ENCODE measurements at places on chromosomes 16 and 17.

GRCh38 chr16:26491101-26491670 lies 575.5 kb upstream of the C16orf82 start:
- no peak for DNase-seq

DNA sequence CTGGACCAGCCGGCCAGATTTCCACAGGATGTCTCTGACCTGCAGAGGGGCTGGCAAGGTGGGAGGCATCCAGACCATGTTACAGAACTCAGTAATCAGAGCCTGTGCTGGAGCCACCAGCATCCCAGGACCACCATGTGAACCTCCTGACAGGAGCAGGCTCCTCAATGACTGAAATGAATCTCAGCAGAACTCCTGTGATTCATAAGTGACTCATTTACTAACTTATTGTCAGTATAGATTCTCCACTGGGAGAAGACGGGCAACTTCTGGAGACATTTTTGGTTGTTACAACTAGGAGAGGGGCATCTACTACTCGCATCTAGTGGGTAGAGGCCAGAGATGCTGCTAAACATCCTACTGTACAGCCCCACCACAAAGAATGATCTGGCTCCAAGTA lies 3.1 kb upstream of the WWOX start:
- no peak for DNase-seq

GRCh38 chr17:29190039-29190438 lies 9.8 kb upstream of the MYO18A start:
- DNase-seq = no peak

GRCh38 chr17:50220811-50221210 lies 19.4 kb upstream of the COL1A1 start:
- no peak for DNase-seq

GRCh38 chr16:7217797-7218196 lies 114.8 kb upstream of the RBFOX1 start:
- no peak for DNase-seq

DNA sequence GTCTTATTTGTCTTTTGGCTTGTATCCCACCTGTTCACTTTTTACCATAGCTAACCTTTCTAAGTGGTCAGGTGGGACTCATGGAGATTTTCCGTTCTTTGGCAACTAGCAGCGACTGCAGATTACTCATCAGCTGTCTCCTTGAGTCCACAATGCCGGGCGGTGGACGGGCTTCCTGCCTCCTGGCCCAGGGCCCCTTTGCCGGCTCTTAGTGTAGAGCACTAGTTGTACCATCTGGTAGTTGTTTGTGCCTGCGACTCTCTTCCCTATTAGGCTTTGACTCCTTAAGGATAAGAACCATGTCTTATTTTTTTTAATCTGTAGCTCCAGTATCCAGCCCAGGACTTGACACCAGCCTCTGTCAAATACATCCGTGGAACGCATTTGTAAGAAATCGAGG lies 399.9 kb downstream of the WWOX start:
- no peak for DNase-seq

DNA sequence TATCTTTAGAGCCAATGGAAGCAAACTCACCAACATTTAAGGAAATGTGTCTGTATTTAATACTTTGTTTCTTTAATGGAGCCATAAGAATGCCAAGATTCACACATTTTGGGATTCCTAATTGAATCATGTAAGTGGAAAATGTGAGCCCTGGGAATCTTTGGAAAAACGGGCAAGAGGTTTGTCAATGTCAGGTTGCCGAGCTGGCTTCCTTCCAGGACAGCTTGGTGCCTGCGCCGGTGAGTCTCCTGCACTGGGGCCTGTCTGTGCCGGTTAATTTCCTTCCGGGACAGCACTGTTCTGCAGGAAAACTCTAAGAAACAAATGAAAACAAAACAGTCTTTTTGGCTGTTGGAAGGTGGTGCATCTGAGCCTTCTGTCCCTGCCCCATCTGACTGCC lies 210.6 kb downstream of the HAPSTR1 start:
- no peak for DNase-seq

DNA sequence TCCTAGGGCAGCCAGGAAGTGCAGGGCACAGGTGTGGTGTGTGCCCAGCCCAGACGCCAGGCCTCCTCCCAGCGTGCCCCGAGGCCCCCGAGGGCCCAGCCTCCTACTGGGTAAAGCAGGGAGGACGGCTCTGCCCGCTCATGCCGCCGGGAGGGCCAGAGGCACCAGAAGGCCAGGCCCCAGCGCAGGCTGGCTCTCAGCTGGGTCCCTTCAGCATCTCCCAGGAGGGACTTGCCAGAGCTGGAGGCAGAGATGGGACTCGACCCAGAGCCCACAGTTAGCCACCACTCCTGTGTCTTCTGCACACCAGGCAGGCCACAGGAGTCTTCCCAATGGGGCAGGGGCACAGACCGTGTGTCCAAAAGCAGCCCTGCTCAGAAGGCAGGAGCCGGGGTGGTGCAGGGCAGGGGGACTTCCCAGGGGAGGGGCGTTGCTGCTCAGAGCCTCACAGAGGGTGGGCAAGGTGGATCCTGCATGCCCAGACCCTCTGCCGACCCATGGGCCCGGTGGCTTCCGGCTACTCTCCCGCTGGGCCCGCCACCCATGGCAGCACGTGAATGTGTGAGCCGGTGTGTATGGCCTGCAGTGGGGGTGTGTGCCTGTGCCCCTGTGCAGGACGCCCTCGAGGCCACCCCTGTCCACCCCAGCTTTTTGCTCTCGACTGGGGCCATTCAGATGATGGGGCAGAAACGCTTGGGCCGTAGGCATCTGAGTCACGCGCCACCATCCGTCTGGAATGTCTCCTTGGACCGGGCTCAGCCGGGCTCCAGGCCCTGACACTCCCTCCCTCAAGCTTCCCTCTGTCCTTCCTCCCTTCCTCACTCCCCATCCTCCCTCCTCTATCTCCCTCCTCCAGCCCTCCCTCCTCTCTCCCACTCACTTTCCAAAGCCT lies 5.7 kb upstream of the ZNF469 start:
- no peak for DNase-seq

DNA sequence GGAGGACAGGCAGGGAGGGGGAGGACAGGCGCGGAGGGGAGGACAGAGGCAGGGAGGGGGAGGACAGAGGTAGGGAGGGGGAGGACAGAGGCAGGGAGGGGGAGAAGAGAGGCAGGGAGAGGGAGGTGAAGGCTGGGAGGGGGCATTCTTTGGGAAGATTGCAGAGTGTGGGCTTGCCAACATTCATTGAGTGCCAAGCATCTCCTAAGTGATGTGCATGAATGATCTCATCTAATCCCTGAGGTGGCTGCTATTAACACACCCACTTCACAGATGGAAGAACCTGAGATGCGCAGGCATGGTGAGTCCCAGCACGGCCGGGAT lies 58.3 kb downstream of the NT5M start:
- DNase-seq = no peak

GRCh38 chr16:4152267-4152666 lies 36.0 kb upstream of the ADCY9 start:
- DNase-seq = no peak

DNA sequence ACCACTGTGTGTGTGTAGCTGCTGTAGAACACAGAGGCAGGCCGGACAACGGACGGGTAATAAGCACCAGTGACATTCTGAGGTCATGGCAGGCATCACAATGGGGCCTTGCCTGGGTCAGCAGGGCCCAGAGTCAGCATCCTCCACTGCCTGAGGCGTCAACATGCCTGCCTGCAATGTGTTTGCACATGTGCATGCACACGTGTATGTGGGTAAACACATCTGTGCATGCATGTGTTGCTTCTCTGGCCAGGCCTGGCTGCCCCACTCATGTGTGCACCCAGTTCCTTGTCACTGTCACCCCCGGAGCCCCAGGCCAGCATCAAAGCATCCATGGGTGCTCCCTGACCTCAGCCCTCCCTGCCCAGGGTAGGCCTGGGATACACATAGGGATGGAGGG lies 43.3 kb downstream of the LGALS9 start:
- no peak for DNase-seq

- no peak for DNase-seq
Observed at GRCh38 chr16:88010968-88011483, 59.8 kb downstream of the BANP start.

- no peak for DNase-seq
Observed at GRCh38 chr17:82121660-82122629, 23.9 kb upstream of the FASN start.

DNA sequence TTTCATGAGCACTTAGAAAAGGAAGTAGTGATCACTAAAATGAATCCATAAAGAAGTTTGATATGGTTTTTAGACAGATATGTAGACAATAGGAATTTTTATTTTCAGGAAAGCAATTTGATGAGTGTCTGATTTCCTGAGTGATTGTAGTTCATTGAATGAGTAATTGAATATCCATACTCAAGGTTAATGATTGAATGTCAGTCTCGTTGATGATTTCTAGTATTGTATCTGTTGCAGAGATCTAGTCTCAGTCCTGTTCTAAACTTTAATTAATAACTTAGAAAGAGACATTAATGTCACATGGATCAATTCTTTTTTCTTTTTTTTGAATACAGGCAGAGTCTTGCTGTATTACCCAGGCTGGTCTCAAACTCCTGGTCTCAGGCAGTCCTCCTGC lies 78.3 kb downstream of the NLK start:
- DNase-seq = no peak

DNA sequence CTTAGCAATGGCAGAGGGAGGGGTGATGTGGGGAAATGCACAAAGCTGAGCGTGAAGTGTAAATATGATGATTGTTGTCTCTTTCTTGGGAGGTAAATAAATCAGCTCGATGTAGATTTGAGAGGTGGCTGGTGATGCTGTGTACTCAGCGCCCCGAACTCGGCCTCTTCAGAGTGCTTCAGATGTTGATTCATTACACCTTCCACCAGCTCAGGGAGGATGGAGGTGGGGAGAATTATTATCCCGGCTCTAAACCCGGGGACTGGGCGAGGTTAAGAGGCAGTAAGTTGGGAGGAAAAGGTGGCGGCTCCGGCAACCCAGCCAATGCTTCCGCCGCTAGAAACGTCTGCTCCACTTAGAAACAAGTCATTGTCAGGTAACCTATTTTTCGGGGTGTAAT lies 86.5 kb downstream of the RPA1 start:
- no peak for DNase-seq

DNA sequence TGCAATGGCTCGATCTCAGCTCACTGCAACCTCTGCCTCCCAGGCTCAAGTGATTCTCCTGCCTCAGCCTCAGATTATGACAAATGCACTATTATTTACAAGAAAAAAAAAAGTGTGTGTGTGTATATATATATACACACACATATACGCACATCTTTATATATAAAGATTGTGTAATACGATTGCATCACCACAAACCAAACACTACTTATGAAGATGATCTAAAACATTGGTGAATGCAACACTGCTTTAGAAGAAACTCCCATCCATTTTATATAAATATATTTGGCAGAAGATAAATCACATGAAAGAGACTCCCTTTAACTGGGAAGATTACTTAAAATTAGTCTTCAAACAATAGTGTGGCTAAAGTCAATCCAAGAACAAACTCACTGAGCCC lies 96.7 kb downstream of the SYCE1L start:
- DNase-seq = no peak

- DNase-seq = no peak
Observed at GRCh38 chr17:34435182-34435928, 72.3 kb upstream of the CCL1 start.

- no peak for DNase-seq
Observed at GRCh38 chr17:48262982-48263730, 155.6 kb downstream of the SNX11 start.

GRCh38 chr17:32671896-32672295 lies 185.1 kb downstream of the CDK5R1 start:
- no peak for DNase-seq

GRCh38 chr17:290626-291025 lies 62.0 kb downstream of the RPH3AL start:
- DNase-seq = no peak

- no peak for DNase-seq
Observed at GRCh38 chr17:30600830-30601494, 123.8 kb downstream of the GOSR1 start.

DNA sequence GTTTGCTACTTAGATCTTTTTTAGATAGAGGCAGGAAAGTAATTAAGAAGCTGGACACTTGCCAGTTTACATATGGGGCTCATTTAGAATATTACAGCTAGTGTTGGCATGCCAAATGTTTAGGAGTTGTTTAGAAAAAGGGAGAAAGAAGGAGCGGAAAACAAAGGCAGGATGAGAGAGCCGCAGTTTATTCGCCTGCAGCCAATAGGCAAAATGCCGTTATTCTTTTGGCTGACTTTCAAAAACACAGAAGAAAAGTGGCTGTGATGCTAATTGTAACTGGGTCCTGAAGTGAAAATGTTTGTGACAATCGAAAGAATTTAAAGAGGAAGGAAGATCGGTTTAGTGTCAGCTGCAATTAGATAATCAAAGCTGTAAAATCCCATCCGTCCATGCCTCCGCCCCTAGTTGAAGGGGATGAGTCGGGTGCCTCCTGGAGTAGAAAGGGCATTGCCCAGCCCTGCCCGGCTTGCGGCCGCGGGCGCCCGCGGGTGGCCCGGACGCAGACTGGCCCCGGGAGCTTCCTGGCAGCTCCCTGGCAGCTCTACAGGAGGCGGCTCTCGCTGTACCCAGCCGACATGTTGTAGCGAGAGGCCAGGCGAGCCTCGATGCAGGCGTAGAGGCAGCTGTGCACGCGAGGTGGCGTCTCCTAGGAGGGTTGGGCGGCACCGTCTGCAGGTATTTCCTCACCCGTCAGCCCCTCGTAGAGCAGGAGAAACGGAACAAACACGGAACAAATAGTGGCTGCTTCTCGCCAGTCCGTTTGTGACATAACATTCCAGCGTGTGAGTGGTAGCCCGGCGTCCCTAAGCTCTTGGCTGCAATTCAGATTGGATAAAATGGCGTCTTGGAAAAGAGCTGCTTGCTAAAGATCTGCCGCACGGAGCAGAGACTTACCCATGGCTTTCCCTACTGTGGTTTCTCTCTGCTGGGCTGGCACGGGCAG lies 82.2 kb downstream of the TNRC6C start:
- DNase-seq = no peak

Measured in GM18507 (cell line).